Ovary (tissue), 10 donors: ENCODE measurements at places on chromosomes 4 and X. TPM values are rescaled to one million over a fixed set of nuclear protein-coding genes. Genes with fewer than 3 reads are reported as not detected.

- DNase-seq = no peak
- H3K27me3 ChIP-seq = no peaks in the 10 kb centered on the region
- no peak overlapping the region for H3K27ac ChIP-seq
- no peaks in the 10 kb centered on the region for H3K36me3 ChIP-seq
These were observed 159.9 kb upstream of the MAMLD1 start for GRCh38 chrX:150203248-150203645.

DNA sequence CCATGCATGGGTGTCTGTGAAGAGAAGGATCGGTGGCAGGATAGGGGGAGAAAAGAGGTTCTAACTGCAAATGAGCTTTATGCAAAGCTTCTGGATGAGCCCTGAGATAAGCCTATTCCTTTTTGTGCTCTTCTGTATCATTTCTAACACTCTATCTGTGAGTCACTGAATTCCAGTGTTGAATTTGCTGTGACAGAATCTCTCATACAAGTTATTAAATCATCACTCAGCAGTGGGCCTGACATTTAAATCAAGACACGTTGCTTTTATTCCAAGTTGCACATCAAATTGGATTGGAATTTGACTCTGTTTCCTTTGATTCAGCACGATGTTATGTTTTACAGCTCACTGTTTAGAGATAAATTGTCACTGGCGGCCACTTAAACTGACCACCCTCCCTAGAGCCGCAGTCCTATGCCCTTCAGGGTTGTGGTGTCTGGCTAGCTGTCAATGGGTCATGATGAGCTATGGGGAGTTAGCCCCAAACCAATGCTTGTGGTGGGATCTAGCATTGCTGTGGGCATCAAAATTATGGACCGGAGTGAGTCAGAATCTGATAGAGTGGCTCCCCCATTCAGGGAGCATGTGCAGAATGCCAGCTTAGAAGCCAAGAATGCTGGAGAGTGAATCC is 42.7 kb downstream of the LHFPL1 start:
- no peak overlapping the region for H3K4me3 ChIP-seq
- H3K36me3 ChIP-seq = no peaks in the 10 kb centered on the region
- H3K27me3 ChIP-seq = no peaks in the 10 kb centered on the region
- DNase-seq = no peak
- no peaks in the 10 kb centered on the region for H3K4me1 ChIP-seq
- H3K27ac ChIP-seq = no peak overlapping the region

- no peaks in the 10 kb centered on the region for H3K27me3 ChIP-seq
- no peak overlapping the region for H3K4me3 ChIP-seq
- no peaks in the 10 kb centered on the region for H3K4me1 ChIP-seq
- H3K36me3 ChIP-seq = no peaks in the 10 kb centered on the region
- DNase-seq = no peak
- H3K27ac ChIP-seq = no peak overlapping the region
These were observed 142.8 kb upstream of the RAI2 start for GRCh38 chrX:18003876-18004275.

GRCh38 chrX:68703369-68703768 is 55.9 kb downstream of the STARD8 start:
- DNase-seq = no peak
- no peaks in the 10 kb centered on the region for H3K27me3 ChIP-seq
- no peak overlapping the region for H3K27ac ChIP-seq
- H3K4me3 ChIP-seq = no peak overlapping the region

GRCh38 chrX:30060718-30061117 is 154.6 kb upstream of the MAGEB2 start:
- H3K27ac ChIP-seq = no peak overlapping the region
- H3K27me3 ChIP-seq = no peaks in the 10 kb centered on the region
- no peak overlapping the region for H3K4me3 ChIP-seq
- H3K4me1 ChIP-seq = no peaks in the 10 kb centered on the region
- DNase-seq = no peak

DNA sequence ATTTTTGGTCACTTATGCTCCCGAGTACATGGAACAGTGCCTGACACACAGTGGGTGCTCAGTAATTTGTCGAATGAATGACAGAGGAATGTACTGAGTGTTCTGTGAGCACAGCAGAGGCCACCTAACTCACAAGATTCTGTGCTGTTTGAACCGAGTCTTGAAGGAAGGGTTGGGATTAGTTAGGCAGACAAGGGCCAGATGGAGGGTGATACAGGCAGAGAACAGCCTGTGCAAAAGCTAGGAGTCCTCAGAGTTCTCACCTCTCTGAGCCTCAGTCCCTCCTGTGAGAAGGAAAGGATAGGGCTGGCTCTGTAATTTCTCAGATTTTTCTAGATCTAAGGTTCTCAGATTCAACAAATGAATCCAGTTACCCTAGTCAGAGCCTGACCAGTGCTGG is 108.8 kb downstream of the NHSL2 start:
- no peak overlapping the region for H3K27ac ChIP-seq
- H3K4me1 ChIP-seq = no peaks in the 10 kb centered on the region
- no peaks in the 10 kb centered on the region for H3K36me3 ChIP-seq
- DNase-seq = no peak
- no peaks in the 10 kb centered on the region for H3K27me3 ChIP-seq

The GNRHR gene
- total RNA-seq = not detected

The KIT gene
- 11.9 TPM for total RNA-seq

The SHOX gene
- total RNA-seq = 0.60 TPM

DNA sequence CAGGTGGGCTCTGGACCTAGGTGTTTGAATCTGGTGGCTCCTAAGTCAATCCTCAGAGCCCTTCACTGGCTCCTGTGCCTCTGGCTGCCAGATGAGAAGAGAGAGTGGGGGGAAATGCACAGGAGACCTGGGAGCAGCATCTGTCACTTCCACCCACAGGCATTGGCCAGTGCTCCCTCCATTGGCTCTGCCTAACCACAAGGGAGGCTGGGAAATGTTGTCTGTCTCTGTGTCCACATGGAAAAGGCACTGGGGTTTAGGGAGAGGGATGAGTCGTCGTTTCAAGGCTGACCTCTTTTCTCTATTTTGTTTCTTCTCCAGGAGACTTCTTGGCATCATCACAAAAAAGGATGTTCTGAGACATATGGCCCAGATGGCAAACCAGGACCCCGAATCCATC is 76.4 kb downstream of the CLCN4 start:
- no peak for DNase-seq
- no peak overlapping the region for H3K4me3 ChIP-seq
- H3K27ac ChIP-seq = no peak overlapping the region
- H3K4me1 ChIP-seq = no peaks in the 10 kb centered on the region
- no peaks in the 10 kb centered on the region for H3K27me3 ChIP-seq
- no peaks in the 10 kb centered on the region for H3K36me3 ChIP-seq

GRCh38 chr4:54730581-54730980 is 72.8 kb downstream of the KIT start:
- H3K27ac ChIP-seq = no peak overlapping the region
- H3K4me1 ChIP-seq = no peaks in the 10 kb centered on the region
- no peaks in the 10 kb centered on the region for H3K36me3 ChIP-seq
- H3K27me3 ChIP-seq = no peaks in the 10 kb centered on the region

The ZMAT1 gene
- 9.4 TPM for total RNA-seq

DNA sequence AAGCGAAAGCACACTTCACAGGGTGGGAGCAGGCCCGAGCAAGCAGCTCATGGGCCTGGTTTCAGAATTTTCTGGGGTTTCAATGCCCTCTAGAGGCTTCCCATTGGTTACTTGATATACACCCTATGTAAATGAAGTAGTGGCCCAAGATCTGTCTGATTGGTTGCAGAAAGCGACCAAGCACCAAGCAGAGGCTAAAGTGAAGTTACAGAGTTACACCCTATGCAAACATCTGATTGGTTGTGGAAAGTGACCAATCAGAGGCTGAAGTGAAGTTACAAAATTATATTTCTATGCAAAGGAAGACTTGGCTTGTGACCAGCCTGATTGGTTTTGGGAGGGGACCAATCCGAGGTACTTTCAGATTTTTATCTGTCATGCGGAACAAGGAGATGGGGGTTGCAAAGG is 8.2 kb downstream of the FHIP1A start:
- no peak overlapping the region for H3K27ac ChIP-seq
- H3K36me3 ChIP-seq = no peaks in the 10 kb centered on the region
- H3K27me3 ChIP-seq = no peaks in the 10 kb centered on the region
- no peak for DNase-seq
- H3K4me3 ChIP-seq = no peak overlapping the region

DNA sequence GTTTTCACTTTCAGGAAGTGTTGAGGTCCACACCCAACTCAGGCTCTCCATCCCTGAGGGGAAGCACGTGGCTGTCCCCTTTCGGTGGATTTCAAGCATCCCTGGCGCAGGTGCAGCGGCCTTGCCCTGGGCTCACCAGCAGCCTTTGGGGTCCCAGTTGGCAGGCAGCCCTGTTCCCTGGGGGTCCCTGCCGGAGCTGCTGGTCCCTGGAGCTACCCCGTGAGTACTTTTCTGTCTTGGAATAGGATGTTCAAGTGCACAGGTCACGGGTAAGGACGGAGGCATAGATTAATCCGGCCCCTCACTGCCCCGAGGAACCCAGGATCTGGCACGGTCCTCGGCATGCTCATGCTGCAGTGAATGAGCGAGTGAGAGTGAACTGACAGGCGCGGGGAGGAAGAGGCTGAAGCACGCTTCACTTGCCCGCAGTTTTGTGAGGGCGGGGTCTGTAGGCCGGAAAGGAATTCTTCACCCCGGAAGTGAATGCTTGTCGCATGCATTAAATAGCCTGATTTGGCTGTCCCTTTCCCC is 117.2 kb upstream of the FAT1 start:
- no peaks in the 10 kb centered on the region for H3K27me3 ChIP-seq
- H3K36me3 ChIP-seq = no peaks in the 10 kb centered on the region
- peaks cover 8% of the 10 kb centered on the region for H3K4me1 ChIP-seq
- H3K4me3 ChIP-seq = no peak overlapping the region
- DNase-seq = peak; percentile 32
- H3K27ac ChIP-seq = no peak overlapping the region

DNA sequence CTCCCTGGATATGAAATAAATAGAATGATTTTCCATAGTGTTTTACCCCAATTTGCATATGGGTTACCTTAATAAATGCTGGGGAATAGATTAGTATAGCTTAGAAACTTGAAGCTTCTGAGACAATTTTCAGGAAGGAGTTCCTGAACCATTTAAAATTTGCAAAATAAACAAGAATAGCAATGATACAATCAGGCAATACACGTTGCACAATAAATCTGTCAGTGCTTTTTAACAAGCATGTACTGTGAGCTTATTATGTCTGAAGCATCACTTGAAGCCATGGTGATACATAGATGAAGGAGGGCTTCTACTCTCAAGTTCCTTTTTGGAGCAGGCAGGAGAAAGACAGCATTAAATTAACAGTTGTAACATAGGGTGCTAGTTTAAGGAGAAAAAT is 84.2 kb upstream of the WDFY3 start:
- no peak overlapping the region for H3K27ac ChIP-seq
- H3K36me3 ChIP-seq = no peaks in the 10 kb centered on the region
- no peaks in the 10 kb centered on the region for H3K27me3 ChIP-seq
- no peak overlapping the region for H3K4me3 ChIP-seq
- no peak for DNase-seq

GRCh38 chr4:118997601-118998000 is 108.9 kb downstream of the SYNPO2 start:
- no peak overlapping the region for H3K27ac ChIP-seq
- no peaks in the 10 kb centered on the region for H3K36me3 ChIP-seq
- no peak overlapping the region for H3K4me3 ChIP-seq

DNA sequence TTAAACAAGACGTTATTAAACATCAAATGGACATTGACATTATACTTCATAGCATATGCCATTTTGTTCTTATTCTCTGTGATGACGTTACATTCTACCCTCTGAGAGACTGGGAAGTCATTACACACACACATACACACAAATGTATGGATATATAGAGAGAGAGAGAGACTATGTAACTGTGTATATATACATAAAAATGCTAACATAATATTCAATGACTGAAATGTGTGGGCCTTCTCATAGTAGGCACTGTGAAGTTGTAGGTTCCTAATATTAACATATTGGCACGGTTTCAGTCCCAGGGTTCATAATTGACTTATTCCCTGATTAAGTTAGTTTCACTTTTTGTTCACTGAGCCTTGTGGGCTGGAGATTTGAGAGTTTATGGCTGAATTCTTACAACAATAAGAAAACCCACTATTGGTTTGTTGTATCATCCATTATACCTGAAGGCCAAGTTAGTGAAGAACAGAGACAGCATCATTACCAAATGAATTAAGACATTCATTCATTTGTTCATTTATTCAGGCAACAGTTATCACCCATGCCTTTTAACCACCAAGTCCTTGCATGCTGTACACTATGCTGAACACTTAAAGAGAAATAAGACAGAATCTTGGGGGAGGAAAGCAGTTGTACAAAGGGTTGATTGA is 68.5 kb downstream of the GAB1 start:
- no peak for DNase-seq
- H3K4me1 ChIP-seq = peaks cover 26% of the 10 kb centered on the region
- H3K4me3 ChIP-seq = no peak overlapping the region
- H3K36me3 ChIP-seq = no peaks in the 10 kb centered on the region
- no peaks in the 10 kb centered on the region for H3K27me3 ChIP-seq

The WNK3 gene
- 21.7 TPM for total RNA-seq

The POU3F4 gene
- total RNA-seq = 0.18 TPM

The GRID2 gene
- 1.9 TPM for total RNA-seq

GRCh38 chr4:189084671-189085070 is 856.0 kb upstream of the FRG1 start:
- no peak for DNase-seq
- H3K4me3 ChIP-seq = no peak overlapping the region
- no peaks in the 10 kb centered on the region for H3K27me3 ChIP-seq
- no peaks in the 10 kb centered on the region for H3K4me1 ChIP-seq
- H3K27ac ChIP-seq = no peak overlapping the region

The ATP7A gene
- total RNA-seq = 11.1 TPM

The CENPVL1 gene
- total RNA-seq = not detected

DNA sequence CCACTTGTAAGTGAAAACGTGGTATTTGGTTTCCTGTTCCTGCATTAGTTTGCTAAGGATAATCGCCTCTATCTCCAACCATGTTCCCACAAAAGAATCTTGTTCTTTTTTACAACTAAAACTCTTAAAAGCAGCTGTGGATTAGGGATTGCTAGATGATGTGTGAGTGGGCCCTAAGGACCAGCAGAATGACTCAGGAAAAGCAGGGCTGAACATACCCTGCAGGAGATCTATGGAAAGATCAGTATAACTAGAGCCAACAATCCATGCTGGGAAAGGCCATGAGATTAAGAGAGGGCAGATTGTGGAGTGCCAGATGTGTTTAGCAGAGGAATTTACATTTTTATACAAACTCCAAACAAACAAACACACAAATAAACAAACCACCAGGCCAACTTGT is 128.4 kb upstream of the TMEM164 start:
- no peaks in the 10 kb centered on the region for H3K36me3 ChIP-seq
- no peaks in the 10 kb centered on the region for H3K27me3 ChIP-seq
- H3K4me1 ChIP-seq = no peaks in the 10 kb centered on the region

The DNAAF6 gene
- not detected for total RNA-seq

The NAA11 gene
- not detected for total RNA-seq

GRCh38 chr4:26104056-26104685 is 190.2 kb downstream of the SMIM20 start:
- H3K4me3 ChIP-seq = no peak overlapping the region
- DNase-seq = no peak
- no peak overlapping the region for H3K27ac ChIP-seq
- no peaks in the 10 kb centered on the region for H3K27me3 ChIP-seq

The GAGE13 gene
- not detected for total RNA-seq

The TAF7L gene
- total RNA-seq = 0.10 TPM

The USP17L20 gene
- not detected for total RNA-seq
